ENCODE measurements at places on chromosomes 12 and 14.
A peak's percentile ranks its signal among the peaks of the same experiment; 100 is the strongest.

DNA sequence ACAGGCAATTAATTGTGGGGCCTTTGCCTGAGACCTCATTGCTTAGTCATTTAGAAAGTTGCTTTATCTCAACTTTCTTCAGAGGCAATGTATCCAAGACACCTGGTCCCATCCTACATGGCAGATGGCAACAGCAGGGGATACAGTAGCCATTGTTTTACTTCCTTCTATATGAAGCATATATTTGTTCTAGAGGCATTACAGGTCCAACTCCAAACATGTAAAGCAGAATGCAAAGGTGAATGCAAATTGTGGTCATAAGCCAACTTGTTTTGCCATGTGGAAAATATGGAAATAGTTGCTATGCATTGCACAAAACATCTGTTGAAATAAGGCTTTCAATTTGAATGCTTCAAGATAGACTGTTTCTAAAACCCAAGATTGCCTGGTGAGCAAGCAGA is 109.8 kb upstream of the BCAT1 start:
- DNase-seq = no peak

DNA sequence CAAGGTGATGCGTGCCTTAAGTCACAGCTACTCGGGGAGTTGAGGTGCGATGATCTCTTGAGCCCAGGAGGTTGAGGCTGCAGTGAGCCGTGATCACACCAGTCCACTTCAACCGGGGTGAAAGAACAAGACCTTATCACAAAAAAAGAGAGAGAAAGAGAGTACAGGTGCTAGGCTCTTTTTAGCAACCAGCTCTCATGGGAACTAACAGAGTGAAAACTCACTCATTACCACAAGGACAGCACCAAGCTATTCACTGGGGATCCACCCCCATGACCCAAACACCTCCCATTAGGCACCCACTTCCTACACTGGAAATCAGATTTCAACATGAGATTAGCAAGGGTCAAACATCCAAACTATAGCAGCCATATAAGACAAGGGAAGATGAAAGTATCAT is 164.2 kb downstream of the NDUFA12 start:
- no peak for DNase-seq

- DNase-seq = no peak
These were observed 429.0 kb downstream of the LRIG3 start for GRCh38 chr12:58491306-58491705.

DNA sequence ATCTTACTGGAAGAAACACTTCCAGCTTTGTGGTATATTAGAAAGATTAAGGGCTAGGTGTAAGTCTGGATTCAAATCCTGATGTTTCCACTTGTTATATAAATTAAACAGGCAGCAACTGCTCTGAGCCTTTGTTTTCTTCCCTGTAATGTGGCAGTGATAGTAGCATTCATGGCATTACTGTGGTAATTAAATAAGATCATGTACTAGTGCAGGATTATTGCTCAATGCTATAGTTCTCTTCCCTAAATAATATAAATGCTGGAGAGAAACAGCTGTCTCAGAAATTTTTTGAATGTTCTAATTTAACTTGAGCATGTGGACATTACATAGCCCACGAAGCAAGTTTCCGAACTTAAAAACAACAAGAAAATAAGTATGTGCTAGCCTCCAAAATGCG is 5.4 kb downstream of the TMEM117 start:
- no peak for DNase-seq

DNA sequence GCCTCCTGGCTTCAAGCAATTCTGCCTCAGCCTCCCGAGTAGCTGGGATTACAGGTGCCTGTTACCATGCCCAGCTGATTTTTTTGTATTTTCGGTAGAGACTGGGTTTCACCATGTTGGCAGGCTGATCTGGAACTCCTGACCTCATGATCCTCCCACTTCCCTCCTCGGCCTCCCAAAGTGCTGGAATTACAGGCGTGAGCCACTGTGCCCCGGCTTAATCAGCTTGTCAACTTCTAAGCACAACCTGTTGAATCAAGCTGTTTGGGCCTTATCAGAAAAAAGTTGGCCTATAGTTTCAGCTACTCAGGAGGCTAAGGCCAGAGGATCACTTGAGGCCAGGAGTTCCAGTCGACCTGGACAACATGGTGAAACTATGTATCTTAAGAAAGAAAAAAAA is 7.9 kb downstream of the MARK3 start:
- DNase-seq = no peak

DNA sequence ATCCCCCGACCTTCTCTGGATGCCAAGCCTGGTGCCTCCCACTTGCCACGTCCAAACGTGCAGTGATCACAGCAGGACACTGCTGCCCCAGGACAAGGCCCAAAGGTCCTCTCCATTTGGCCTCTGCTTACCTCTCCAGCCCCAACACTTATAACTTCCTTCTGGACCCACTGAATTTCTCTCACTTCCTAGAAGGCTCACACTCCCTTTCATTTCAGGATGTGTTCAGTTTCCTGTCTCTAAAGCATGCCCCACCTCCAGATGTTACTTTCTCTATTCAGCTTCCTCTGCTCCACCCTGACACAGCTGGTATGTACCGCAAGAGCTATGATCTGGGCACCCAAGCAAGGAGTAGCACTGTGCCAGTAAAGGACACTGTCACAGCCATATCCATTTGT is 33.0 kb downstream of the CDKL1 start:
- DNase-seq = peak; percentile 7

DNA sequence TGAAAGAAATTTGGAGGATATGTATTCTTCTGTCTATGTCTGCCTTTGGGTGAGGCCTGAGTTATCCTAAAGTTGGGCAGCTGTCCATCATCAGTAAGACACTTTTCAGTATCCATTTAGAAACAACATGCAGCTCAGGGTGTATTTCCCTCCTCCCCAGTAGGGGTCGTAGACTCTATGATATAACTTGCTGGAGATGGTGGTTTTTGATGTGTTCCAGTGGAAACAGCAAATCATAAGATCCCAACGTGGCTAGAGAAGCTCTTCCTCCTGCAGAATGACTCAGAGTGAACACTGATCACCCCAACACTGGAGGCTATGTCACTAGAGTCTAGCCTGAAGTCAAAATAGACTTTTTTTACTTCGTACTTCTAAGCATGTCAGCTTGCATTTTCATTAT is 331.6 kb upstream of the STXBP6 start:
- DNase-seq = no peak

GRCh38 chr12:16600525-16600924 is 5.4 kb downstream of the LMO3 start:
- DNase-seq = no peak

DNA sequence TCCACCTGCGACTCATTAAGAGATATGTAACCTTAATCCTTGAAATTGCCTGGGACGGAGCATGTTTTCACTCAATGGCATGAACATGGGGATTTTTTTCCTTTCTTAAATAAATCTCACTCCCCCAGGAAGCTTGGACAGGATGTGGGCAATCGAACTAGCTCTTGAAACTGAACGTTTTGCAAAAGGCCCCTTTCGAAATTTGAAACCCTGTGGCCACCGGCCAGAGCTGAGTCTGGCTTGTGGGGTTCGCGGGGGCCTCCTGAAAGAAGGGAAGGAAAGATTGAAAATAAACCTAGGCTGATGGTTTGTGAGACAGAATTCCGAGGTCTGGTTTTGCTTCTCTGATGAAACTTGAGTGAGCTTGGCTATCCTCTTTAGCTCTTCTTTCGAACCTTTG is 101.4 kb upstream of the RTL1 start:
- DNase-seq = no peak

GRCh38 chr12:24599736-24600135 is 349.2 kb downstream of the BCAT1 start:
- DNase-seq = no peak

DNA sequence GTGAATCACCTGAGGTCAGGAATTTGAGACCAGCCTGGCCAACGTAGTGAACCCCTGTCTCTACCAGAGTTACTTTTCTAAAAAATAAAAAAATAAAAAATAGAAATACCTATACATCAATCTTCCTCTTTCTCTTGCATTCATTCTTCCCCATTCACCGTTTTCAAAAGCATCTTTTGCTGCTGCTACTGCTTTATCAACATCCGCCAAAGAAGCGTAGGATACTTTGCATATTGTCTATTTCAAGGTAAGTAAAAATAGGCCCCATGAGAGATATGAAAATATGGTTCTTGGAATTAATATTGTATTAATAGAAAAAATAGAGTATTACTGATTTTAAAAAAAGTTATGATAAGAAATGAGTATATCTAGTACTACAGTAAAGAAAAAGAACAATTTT is 32.3 kb downstream of the ALDH1L2 start:
- DNase-seq = no peak

DNA sequence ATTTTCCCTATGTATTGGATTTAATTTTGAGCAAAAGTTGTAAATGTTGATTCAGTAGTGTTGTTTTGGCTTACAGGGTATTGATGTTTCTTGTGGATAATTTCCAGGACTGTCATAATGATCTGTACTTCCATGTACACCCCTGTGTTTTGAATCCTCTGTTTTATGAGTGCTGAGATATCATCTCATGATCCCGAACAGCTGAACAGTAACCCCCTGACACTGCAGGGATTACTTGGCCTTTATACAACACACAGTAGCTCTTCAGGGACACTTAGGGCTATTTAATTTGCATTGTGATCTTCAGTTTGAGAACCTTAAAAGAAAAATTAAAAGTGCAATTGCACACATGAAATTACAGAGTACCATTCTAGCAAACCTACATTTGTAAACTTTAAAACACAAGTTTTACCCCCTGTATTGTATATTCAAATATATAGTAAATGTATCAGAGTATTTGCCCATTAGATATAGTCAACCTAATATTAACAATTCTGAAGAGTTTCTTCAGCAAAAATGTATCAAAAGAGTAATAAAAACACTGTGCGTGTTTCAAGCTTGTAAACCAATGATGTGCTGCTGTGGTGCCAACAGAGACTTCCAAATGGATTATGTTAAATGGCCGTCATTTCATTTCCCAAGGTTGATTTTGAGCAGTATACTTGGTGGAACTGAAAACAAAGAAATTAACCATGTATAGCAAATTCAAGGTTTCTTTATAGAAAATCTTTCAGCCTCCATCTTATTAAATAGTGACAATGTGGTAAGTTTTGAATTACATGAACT is 27.9 kb upstream of the MYF6 start:
- DNase-seq = no peak

- no peak for DNase-seq
These were observed 7.0 kb downstream of the DUSP16 start for GRCh38 chr12:12555656-12556055.

- no peak for DNase-seq
These were observed 121.9 kb upstream of the ATF1 start for GRCh38 chr12:50642035-50642451.

DNA sequence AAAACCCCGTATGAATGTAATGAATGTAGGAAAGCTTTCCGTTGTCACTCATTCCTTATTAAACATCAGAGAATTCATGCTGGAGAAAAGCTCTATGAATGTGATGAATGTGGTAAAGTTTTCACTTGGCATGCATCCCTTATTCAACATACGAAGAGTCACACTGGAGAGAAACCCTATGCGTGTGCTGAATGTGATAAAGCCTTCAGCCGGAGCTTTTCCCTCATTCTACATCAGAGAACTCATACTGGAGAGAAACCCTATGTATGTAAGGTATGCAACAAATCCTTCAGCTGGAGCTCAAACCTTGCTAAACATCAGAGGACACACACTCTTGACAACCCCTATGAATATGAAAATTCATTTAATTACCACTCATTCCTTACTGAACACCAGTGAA is 23.8 kb downstream of the ZNF891 start:
- no peak for DNase-seq

DNA sequence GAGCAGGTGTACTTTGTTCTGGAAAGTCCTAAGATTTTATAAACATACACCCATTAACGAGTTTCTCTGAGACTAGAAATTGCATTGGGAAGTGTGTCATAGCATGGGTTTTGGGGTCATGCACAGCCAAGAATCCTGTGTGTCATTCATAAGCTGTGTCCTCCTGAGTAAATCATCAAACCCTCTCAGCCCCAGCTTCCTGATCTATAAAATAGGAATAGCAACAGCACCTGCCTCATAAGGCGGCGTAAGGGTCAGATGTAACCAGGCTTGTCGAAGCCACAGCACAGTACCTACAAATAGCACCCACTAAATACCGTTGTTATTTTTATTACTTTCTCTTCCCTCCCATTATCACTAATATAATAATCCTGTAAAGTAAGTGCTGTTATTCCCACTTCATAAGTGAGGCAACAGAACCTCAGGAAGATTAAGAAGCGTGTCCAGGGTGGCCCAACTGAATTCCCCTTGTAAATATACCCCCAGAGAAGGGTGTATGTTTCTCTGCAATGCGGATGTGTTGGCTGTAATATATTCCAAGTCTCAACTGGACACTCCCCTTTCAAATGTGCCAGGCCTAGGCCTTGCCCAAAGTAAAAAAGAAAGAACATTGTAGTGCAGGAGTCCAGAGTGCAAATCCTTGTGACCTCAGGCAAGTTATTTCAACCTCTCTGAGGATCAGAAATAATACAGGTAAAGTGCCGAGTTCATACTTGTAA is 188.3 kb upstream of the BCL2L14 start:
- no peak for DNase-seq

- no peak for DNase-seq
These were observed 1.6 kb downstream of the AMN1 start for GRCh38 chr12:31727192-31727591.

DNA sequence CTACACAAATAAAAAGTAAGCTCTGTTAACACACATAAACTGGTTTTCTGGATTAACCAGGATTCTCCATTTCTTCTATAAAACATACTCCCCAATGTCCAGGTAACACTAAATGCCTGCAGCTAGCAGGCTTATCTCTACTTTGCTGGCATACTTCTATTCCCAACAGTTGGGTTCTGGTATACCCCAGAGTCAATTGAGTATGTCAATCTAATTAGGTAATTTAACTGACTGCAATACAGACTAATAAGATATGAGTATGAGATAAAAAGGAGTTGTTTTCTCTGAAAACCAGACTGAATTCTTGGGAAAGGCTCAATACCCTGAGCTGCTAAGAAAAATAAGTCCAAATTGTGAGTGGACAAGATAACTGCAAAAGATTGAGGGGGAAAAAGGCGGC is 9.4 kb upstream of the NT5DC3 start:
- no peak for DNase-seq

DNA sequence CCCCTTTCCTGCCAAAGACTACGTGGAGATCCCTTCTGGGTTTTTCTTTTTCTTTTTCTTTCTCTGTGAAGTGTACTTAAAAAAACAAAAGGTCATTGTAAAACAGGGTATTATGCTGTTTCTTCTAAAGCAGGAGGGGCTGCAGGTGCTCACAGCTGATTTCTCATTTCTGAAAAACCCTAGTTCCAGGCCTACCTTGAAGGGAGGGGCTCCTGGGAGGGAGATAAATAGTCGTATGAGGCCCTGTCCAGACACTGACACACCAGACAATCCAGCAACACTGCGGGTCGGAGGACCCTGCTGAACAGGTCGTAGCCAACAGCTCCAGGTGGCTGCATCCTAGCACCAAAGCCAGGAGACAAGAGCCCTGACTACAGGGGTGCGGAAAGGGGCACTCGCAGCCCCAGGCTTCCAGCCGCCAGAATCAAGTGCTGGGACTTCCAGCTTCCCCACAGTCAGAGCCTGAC is 41.1 kb downstream of the PSMA6 start:
- no peak for DNase-seq

- DNase-seq = peak; percentile 52
These were observed 9.6 kb upstream of the FLVCR2 start for GRCh38 chr14:75568791-75569190.

- no peak for DNase-seq
These were observed 64.5 kb downstream of the AMN start for GRCh38 chr14:102986810-102987579.

GRCh38 chr14:30443368-30444007 is 115.5 kb upstream of the G2E3 start:
- DNase-seq = no peak

- no peak for DNase-seq
These were observed 291.6 kb upstream of the SLC16A7 start for GRCh38 chr12:59304077-59304721.

All from stimulated activated CD4-positive, alpha-beta T cell treated with anti-CD3 and anti-CD28 coated beads, Interleukin-4, amount 100 ng/mL, for 1 hour (primary cell).